ENCODE measurements at places on chromosomes 3 and 15. TPM values are rescaled to one million over a fixed set of nuclear protein-coding genes. Genes with fewer than 3 reads are reported as not detected.

GOLGA8O gene
- 0.13 TPM for total RNA-seq

HGD gene
- 0.13 TPM for total RNA-seq

PPP1R14D gene
- not detected for total RNA-seq

DYNC1LI1 gene
- total RNA-seq: 56.9 TPM

TMEM207 gene
- total RNA-seq: not detected

IP6K1 gene
- 53.0 TPM for total RNA-seq

CCDC13 gene
- total RNA-seq: 0.07 TPM

KY gene
- not detected for total RNA-seq

OR5K3 gene
- not detected for total RNA-seq

GP9 gene
- not detected for total RNA-seq

SLC51B gene
- total RNA-seq: not detected

ZNF280D gene
- total RNA-seq: 57.0 TPM

MLF1 gene
- total RNA-seq: 4.5 TPM

MYO5C gene
- total RNA-seq: 11.7 TPM

IL20RB gene
- total RNA-seq: 0.40 TPM

ACSBG1 gene
- 0.29 TPM for total RNA-seq

CCDC9B gene
- total RNA-seq: 32.7 TPM

AHSG gene
- not detected for total RNA-seq

RHOV gene
- not detected for total RNA-seq

HDC gene
- total RNA-seq: not detected

GNAT1 gene
- not detected for total RNA-seq

ROPN1 gene
- total RNA-seq: not detected

SEMA6D gene
- total RNA-seq: 10.0 TPM

LOXL1 gene
- 4.4 TPM for total RNA-seq

IDH3A gene
- total RNA-seq: 80.3 TPM

PAK6 gene
- total RNA-seq: not detected

RCN2 gene
- 91.0 TPM for total RNA-seq

ZPLD1 gene
- total RNA-seq: not detected

HCLS1 gene
- total RNA-seq: 43.8 TPM

CPLX3 gene
- total RNA-seq: not detected

UBA7 gene
- total RNA-seq: 20.9 TPM

ANKRD34C gene
- total RNA-seq: not detected

DZIP1L gene
- total RNA-seq: 13.8 TPM

C3orf22 gene
- total RNA-seq: not detected

OTOL1 gene
- not detected for total RNA-seq

GMNC gene
- not detected for total RNA-seq

Measured in thoracic aorta endothelial cell (primary cell).